Activated CD8-positive, alpha-beta T cell treated with anti-CD3 and anti-CD28 coated beads for 36 hours (primary cell): ENCODE measurements at places on chromosomes 5 and 9. TPM values are rescaled to one million over a fixed set of nuclear protein-coding genes. Genes with fewer than 3 reads are reported as not detected.
A peak's percentile ranks its signal among the peaks of the same experiment; 100 is the strongest.

The ROPN1L gene
- not detected for total RNA-seq

The LCN9 gene
- not detected for total RNA-seq

The PDE8B gene
- total RNA-seq: 0.47 TPM

The SOHLH1 gene
- total RNA-seq: not detected

The TMOD1 gene
- total RNA-seq: 0.60 TPM

The PCDHGC5 gene
- not detected for total RNA-seq

The IL5 gene
- total RNA-seq: 1.7 TPM

The CCDC171 gene
- 2.1 TPM for total RNA-seq

The POU5F2 gene
- 0.45 TPM for total RNA-seq

DNA sequence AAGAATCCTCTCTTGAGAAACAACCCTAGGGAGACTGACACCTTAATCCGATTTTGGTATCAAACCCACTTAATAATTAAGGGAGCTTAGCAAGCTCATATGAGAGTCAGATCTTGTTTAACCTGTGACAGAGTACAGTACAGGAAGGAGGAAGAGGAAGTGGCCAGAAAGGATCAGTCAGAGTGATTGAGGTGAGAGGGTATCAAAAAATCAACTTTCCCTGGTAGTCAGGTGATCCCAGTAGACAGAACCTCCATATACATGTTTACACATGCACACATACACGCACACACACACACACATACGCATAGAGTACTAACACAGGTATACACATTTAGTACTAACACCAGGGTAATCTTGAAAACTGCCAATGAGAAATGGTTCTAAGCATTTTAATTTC lies 56.8 kb downstream of the GLIS3 start:
- peak overlapping the region; percentile 66 for H3K27ac ChIP-seq
- H3K27me3 ChIP-seq: no peaks in the 10 kb centered on the region
- no peak overlapping the region for H3K4me3 ChIP-seq
- peaks cover 2% of the 10 kb centered on the region for H3K36me3 ChIP-seq

- DNase-seq: no peak
- no peak overlapping the region for H3K27ac ChIP-seq
- H3K27me3 ChIP-seq: no peaks in the 10 kb centered on the region
- no peak overlapping the region for H3K4me3 ChIP-seq
- H3K4me1 ChIP-seq: no peaks in the 10 kb centered on the region
Measured at GRCh38 chr5:135246923-135247795, 151.9 kb downstream of the MACROH2A1 start.

DNA sequence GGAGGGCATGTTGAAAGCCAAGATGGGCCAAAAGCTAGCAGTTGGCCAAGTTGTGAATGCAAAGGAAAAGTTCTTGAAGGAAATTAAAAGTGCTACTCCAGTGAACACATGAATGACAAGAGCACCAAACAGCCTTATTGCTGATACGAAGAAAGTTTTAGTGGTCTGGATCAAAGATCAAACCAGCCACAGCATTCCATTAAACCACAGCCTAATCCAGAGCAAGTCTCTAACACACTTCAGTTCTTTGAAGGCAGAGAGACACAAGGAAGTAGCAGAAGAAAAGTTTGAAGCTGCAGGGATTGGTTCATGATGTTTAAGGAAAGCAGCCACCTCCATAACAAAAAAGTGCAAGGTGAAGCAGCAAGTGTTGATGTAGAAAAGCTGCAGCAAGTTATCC lies 71.6 kb downstream of the ERCC6L2 start:
- no peak overlapping the region for H3K27ac ChIP-seq
- peaks cover 86% of the 10 kb centered on the region for H3K36me3 ChIP-seq
- H3K27me3 ChIP-seq: no peaks in the 10 kb centered on the region
- H3K4me1 ChIP-seq: peaks cover 4% of the 10 kb centered on the region
- no peak for DNase-seq
- H3K4me3 ChIP-seq: no peak overlapping the region

DNA sequence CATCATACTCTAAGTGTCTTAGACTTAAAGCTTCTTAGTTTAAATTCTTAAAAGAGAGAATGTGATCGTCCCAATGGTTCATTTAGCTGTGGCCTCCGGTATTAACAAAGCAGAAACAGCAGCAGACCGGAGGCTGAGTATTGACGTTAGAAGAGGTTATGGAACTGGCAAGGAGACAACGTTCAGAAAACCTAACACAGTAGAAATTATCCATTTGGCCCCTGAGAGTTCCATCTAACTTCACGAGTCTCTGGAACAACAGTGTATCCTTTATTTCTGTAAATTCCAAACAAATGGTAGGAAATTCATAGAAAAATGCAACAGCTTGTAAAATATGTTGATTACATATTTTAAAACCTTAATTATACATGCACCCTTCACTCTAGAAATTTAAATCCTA lies 107.3 kb upstream of the PTGER4 start:
- H3K36me3 ChIP-seq: no peaks in the 10 kb centered on the region
- no peak overlapping the region for H3K4me3 ChIP-seq
- no peaks in the 10 kb centered on the region for H3K27me3 ChIP-seq
- peaks cover 19% of the 10 kb centered on the region for H3K4me1 ChIP-seq

DNA sequence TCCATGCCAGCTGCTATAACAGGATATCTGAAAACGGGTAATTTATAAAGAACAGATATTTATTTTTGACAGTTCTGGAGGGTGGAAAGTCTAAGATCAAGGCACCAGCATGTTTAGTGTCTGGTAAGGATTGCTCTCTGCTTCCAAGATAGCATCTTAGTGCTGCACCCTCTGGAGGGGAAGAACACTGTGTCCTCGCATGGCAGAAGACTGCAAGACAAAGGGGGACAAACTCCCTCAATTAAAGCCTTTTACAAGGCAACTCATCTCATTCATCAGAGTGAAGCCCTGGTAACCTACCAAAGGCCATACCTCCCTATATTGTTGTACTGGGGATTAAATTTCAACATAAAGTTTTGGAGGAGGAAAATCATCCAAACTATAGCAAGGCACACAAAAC lies 298.9 kb upstream of the EDIL3 start:
- no peaks in the 10 kb centered on the region for H3K27me3 ChIP-seq
- no peak for DNase-seq
- no peaks in the 10 kb centered on the region for H3K4me1 ChIP-seq
- no peak overlapping the region for H3K4me3 ChIP-seq
- no peak overlapping the region for H3K27ac ChIP-seq
- no peaks in the 10 kb centered on the region for H3K36me3 ChIP-seq

DNA sequence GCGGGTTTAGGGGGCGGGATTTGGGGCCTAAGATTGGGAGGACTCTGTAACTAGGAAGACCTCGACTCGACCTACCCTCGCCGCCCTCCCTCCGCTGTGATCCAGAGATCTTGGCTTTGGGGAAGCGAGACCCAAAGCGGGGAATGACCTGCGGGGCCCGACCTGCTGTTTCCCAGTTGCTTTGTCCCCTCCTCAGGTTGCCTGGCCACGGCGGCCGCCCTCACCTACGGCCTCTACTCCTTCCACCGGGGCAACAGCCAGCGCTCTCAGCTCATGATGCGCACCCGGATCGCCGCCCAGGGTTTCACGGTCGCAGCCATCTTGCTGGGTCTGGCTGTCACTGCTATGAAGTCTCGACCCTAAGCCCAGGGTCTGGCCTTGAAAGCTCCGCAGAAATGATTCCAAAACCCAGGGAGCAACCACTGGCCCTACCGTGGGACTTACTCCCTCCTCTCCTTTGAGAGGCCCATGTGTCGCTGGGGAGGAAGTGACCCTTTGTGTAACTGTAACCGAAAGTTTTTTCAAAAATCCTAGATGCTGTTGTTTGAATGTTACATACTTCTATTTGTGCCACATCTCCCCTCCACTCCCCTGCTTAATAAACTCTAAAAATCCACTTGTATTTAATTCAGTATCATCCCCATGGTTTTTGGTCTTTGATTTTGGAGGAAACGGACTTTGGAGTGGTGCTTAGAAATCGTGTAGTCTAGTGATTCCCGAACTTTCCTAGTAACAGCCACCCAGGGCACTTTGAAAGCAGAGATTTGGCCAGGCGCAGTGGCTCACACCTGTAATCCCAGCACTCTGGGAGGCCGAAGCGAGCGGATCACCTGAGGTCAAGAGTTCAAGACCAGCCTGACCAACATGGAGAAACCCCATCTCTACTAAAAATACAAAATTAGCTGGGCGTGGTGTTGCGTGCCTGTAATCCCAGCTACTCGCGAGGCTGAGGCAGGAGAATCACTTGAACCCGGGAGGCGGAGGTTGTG lies 878 bp downstream of the HIGD2A start:
- peaks cover 58% of the 10 kb centered on the region for H3K36me3 ChIP-seq
- H3K4me3 ChIP-seq: peak overlapping the region; percentile 98
- peaks cover 29% of the 10 kb centered on the region for H3K4me1 ChIP-seq
- DNase-seq: no peak
- peak overlapping the region; percentile 99 for H3K27ac ChIP-seq

- no peak overlapping the region for H3K27ac ChIP-seq
- H3K4me1 ChIP-seq: no peaks in the 10 kb centered on the region
- no peak for DNase-seq
- peaks cover 15% of the 10 kb centered on the region for H3K27me3 ChIP-seq
Measured at GRCh38 chr5:133559960-133560359, 52.4 kb downstream of the FSTL4 start.

DNA sequence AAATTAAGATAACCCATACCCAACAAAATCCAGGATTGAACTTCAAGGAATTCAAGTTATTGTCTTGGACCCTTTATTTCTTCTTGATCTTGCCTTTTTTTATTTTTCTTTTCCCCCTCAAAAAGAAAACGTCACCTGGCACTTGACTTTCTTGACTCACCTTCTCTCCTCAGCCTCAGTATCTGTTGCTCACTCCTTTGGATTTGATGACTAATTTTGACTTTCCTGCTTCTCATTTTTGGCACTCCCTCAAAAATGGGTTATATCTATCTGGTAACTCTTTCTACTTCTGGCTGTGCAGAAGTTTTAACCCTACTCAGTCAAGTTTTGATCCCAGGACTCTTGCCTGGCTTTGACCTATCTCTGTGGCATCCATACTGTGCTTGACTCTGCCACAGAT lies 66.6 kb upstream of the SPATA31D4 start:
- no peaks in the 10 kb centered on the region for H3K27me3 ChIP-seq
- H3K27ac ChIP-seq: no peak overlapping the region
- no peaks in the 10 kb centered on the region for H3K4me1 ChIP-seq
- no peak for DNase-seq

GRCh38 chr5:84255315-84255714 lies 129.4 kb downstream of the EDIL3 start:
- no peaks in the 10 kb centered on the region for H3K4me1 ChIP-seq
- H3K36me3 ChIP-seq: no peaks in the 10 kb centered on the region
- no peak overlapping the region for H3K4me3 ChIP-seq
- H3K27me3 ChIP-seq: no peaks in the 10 kb centered on the region
- DNase-seq: no peak

DNA sequence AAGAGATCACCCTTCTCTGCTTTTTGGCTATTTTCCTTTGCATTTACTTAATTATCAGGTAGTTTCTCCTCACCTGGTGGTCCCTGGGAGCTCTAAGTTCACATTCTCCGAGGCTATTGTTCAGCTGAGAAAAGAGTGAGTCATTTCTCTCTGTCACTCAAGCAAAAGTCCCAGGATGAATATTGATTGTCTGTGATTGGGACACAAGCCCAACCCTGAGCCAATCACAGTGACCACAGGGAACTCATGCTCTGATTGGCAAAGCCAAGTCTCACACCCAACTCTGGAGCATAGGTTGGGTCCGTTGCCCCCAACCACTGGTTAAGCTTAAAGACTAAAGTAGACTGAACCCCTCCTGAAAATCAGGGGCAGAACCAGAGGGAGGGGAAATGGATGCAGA lies 27.8 kb upstream of the FAT2 start:
- no peak overlapping the region for H3K4me3 ChIP-seq
- peaks cover 5% of the 10 kb centered on the region for H3K27me3 ChIP-seq

GRCh38 chr5:181283347-181283746 lies 22.4 kb upstream of the TRIM52 start:
- H3K27me3 ChIP-seq: no peaks in the 10 kb centered on the region
- H3K27ac ChIP-seq: no peak overlapping the region
- DNase-seq: no peak
- no peak overlapping the region for H3K4me3 ChIP-seq
- H3K4me1 ChIP-seq: no peaks in the 10 kb centered on the region
- no peaks in the 10 kb centered on the region for H3K36me3 ChIP-seq

DNA sequence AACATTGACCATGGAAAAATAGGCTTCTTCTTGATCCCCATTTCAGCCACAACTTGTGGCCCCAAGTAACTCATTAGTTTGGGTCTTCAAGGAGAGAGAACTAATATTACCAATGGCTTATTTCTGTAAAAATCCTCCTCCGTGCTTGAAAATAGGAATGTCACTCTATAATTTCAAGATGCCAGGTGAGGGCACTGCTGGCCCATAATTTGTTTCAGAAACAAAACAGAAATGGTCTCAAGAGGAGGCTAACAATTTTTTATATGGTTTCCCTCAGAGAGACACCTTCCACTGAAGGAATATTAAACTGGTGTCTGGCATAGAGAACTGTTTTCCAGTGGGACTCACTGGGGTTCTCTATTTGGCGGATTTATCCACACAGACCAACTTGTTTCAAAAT lies 437.0 kb upstream of the TRPC7 start:
- H3K27me3 ChIP-seq: no peaks in the 10 kb centered on the region
- no peak overlapping the region for H3K4me3 ChIP-seq
- no peak overlapping the region for H3K27ac ChIP-seq
- no peak for DNase-seq
- no peaks in the 10 kb centered on the region for H3K36me3 ChIP-seq

- no peaks in the 10 kb centered on the region for H3K27me3 ChIP-seq
Measured at GRCh38 chr5:167903243-167903642, 388.2 kb upstream of the WWC1 start.

- no peak overlapping the region for H3K4me3 ChIP-seq
- no peak overlapping the region for H3K27ac ChIP-seq
- no peaks in the 10 kb centered on the region for H3K27me3 ChIP-seq
Measured at GRCh38 chr9:311841-312240, 97.2 kb downstream of the DOCK8 start.

DNA sequence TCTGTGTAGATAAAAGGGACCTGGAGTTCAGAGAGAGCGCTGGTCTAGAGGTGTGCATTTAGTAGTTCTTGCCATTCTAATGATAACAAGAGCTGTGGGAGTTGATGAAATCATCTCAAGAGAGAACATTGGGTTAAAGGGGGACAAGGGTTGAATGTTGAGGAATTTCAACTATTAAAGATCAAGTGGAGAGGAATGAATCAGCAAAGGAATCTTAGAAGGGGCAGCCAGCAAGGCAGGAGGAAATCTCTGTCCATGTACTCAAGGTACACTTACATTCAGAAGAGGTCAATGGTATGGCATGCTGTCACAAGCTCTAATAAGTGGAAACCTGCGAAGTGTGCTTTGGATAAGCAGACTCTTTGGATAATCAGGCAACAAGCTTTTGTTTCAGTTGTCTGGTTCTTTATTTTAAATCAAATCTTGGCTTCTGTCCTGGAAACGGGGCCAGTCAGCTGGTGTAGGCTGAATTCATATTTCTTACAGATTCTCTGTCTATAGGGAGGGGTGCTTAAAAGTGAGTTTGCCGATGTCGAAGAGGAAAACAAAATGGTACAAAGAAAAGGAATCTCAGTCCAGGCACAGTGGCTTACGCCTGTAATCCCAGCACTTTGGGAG lies 320.5 kb upstream of the CD180 start:
- no peaks in the 10 kb centered on the region for H3K36me3 ChIP-seq
- H3K4me1 ChIP-seq: peaks cover 50% of the 10 kb centered on the region
- H3K27me3 ChIP-seq: no peaks in the 10 kb centered on the region
- H3K4me3 ChIP-seq: no peak overlapping the region
- no peak for DNase-seq

- H3K27ac ChIP-seq: no peak overlapping the region
- peak; percentile 54 for DNase-seq
- no peaks in the 10 kb centered on the region for H3K36me3 ChIP-seq
- no peaks in the 10 kb centered on the region for H3K27me3 ChIP-seq
Measured at GRCh38 chr9:96071076-96071814, 195.8 kb downstream of the ERCC6L2 start.
